ENCODE measurements at places on chromosomes 13 and 19.

DNA sequence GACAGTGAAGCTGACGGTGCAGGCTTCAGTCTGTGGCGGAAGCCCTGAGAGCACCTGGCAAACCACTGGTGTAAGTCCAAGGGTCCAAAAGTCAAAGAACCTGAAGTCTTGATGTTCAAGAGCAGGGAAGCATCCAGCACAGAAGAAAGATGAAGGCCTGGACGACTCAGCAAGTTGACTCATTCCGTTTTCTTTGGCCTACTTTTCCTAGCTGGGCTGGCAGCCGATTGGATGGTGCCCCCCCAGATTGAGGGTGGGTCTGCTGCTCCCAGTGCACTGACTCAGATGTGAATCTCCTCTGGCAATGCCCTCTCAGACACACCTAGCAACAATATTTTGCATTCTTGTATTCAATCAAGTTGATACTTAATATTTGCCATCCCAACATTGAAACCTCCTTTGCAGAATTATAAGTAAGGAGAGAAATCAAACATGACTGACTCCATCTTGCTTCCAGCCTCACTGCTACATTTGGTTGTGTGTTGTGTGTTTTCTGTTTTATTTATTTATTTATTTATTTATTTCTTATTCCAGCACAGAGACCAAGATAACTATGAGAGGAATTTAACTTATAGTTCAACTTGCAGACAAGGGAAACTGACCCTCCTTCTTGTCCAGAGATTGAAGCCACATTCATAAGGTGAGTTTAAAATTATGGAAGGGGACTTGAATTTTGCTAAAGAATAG is 32.8 kb downstream of the IGFL2 start:
- no peak for DNase-seq

- DNase-seq = no peak
Observed at GRCh38 chr13:80515296-80515695, 174.4 kb upstream of the SPRY2 start.

DNA sequence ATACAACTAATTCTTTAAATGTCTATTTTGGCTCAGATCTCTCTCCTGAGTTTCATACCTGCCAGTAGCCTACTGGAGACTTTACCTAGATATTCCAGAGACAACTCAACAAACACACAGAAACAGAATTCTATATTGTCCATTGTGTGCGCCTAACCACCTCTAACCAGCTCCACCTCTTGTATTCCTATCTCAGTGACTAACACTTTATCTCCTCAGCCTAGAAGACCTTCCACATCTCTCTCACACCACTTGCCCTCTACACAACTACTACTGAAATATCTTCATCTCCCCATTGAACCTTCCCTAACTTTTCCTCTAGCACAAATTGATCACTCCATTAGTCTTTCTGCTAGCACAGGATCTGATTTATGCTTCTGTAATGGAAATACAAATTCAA is 6.7 kb downstream of the VWA8 start:
- no peak for DNase-seq

- peak; percentile 21 for DNase-seq
Observed at GRCh38 chr19:18612772-18613588, at the start of gene TMEM59L. Gene TMEM59L (plus strand): TSS chr19:18612870. CDS start chr19:18612959, 89 bp downstream.

DNA sequence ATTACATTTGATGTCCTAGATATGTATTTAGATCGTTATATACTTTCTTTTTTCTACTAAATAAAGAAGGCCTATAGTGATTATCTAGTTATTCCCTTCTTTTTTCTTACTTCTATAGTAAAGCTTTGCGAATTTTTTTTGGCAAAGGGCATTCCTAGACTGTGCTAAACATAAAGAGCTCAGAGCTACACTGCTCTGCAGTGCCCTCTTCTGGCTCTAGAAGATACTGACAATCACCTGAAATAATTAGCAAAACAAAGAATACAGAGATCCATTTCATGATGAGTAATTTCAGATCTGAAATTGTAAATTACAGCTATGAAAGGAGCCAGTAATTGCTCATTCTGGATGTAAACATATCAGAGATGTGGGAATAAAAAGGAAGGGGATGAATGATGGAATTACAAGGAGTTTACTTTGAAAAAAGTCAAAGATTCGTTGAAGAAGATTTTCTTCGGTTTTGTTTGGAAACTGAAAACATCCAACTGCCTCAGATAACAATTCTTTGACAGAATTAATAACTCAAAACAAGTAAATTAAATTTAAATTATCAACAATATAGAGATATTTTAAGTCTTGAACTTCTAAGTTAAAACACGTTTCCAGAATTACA is 288.5 kb downstream of the NALCN start:
- no peak for DNase-seq

DNA sequence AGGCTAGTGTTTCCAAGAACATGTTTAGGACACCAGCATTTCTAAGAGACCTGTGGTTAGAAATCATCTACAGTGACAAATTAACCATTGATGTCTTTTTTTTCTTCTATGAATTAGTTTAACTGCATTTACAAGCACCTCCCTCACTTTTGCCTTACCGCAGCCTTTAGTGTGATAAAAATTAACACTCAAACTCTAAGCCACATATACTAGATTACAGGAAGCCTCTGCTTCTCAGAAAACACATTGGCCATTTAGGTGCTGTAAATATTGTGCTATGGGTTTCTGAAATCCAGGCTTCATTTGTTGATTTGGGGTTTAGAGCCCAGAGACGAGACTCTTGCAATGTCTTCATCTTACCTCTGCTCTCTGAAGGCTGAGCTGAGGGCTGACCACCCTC is 34.6 kb upstream of the OLFM4 start:
- DNase-seq = no peak

- peak; percentile 20 for DNase-seq
Observed at GRCh38 chr19:55460670-55461258, 678 bp downstream of the ISOC2 start.

GRCh38 chr13:30325668-30326067 is 18.3 kb upstream of the KATNAL1 start:
- no peak for DNase-seq

- DNase-seq = no peak
Observed at GRCh38 chr19:2337329-2337707, 8.8 kb downstream of the SPPL2B start.
